Osteoblast (primary cell): ENCODE measurements at places on chromosomes 13 and 19. TPM values are rescaled to one million over a fixed set of nuclear protein-coding genes. Genes with fewer than 3 reads are reported as not detected.
A peak's percentile ranks its signal among the peaks of the same experiment; 100 is the strongest.

The GFY gene
- not detected in 2 replicates for total RNA-seq

The FCER2 gene
- total RNA-seq: not detected in 2 replicates

The CGB2 gene
- not detected in 2 replicates for total RNA-seq

The CYP2A6 gene
- total RNA-seq: not detected in 2 replicates

The RAB3A gene
- 0.72 and 1.8 TPM in 2 replicates for total RNA-seq

The TMEM150B gene
- total RNA-seq: under 0.01 and 0.29 TPM in 2 replicates

GRCh38 chr19:31054430-31054829 lies 294.8 kb downstream of the TSHZ3 start:
- peak; percentile 65 for DNase-seq

GRCh38 chr13:40672765-40673397 lies 6.4 kb upstream of the FOXO1 start:
- DNase-seq: no peak

DNA sequence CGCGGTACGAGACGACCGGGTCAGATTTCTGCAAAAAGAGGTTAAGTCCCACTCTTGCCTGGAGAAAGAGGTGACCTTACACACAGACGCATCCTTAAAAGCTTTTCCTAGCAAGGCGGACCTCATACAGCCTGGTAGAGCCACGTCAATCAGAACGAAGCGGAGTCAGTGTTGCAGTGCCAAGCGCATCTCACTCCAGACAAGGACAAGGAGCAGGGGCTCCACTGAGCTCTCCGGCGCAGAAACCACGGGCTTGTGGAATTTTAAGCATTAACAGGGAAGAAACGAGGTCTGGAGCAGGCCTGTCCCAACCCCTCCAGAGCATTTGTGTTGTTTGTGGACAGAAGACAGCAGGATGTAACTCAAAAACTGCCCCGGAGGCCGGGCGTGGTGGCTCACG lies 7.1 kb downstream of the EEF2 start:
- peak; percentile 68 for DNase-seq

DNA sequence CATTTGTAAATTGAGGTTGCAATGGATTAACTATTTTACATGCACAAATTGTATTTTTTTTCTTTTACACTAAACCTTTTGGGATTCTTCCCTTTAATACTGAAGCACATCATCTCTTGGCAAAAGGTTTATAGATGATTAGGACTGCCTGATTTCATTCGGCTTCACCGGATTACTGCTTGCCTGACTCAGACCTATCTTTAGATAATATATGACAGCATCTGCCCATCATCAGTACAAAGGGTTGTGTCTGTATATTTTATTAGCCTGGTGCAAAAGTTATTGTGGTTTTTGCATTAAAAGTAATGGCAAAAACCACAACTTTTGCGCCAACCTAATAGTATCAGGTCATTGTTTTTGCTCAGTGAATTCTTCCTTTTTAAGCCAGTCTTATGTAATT lies 316.2 kb upstream of the HTR2A start:
- DNase-seq: no peak

- DNase-seq: peak; percentile 96
Observed at GRCh38 chr19:2478756-2479555, 3.0 kb downstream of the GADD45B start.

- DNase-seq: no peak
Observed at GRCh38 chr13:46126056-46126455, 21.2 kb upstream of the CPB2 start.

DNA sequence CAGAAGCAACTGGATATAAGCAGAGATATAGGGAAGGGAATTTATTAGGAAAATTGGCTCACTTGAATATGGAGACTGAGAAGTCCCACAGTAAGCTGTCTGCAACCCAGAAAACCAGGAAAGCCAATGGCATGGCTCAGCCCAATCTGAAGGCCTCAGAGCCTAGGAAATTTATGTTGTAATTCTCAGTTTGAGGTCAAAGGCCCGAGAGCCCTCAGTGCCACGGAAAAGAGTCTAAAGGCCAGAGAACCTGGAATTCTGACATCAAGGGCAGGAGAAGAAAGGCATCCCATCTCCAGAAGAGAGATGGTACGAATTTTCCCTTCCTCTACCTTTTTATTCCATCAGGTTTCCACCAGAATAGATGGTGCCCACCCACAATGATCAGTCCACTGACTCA lies 20.1 kb upstream of the RXFP2 start:
- no peak for DNase-seq

- DNase-seq: no peak
Observed at GRCh38 chr13:105778196-105778595, 757.3 kb downstream of the EFNB2 start.

DNA sequence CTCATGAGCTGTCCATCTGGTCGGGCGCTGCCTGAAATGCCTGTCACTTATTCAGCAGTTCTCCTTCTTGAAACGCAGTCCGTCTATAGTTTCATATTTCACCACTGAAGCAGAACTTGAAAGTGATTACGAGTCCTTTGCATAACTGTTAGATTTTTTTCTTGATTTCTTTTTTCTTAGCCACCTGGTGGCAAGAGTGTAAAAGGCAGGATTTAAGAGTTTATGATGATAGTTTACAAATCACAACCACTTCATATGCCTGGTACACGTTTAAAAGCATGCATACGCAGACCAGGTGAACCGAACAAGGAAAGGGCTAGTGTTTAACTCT lies 45.8 kb downstream of the GGACT start:
- peak; percentile 90 for DNase-seq

DNA sequence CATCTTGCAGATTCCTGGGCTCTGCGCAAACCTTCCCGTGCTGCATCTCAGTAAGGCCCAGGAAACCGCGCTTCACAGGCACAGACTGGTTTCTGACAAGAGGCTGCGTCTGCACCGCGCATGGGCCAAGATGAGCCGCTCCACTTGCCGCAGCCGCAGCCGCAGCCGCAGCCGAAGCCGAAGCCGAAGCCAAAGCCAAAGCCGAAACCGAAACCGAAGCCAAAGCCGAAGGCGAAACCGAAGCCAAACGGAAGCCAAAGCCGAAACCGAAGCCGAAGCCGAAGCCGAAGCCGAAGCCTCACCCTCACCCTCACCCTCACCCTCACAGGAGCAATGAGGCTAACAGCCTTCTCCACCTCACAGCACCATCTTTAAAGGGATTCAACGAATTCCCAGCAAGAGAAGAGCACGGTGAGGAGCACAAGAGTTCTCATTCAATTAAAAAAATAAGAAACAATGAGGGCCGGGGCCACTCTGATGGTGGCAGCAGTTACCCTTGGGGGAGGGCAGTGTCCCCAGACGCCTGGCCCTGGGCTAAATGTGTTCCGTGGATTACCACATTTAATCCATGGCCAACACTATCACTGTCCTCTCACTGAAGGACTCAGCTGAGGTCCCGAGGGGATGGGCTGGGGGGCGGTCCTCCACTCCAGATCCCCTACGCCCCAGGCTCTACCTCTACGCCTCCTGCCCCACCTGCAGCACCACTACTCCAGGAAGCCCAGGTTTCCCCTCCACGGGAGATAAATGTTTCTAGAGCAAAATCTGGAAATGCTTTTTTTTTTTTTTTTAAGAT lies 29.1 kb downstream of the ZNF787 start:
- peak; percentile 70 for DNase-seq

GRCh38 chr13:79585033-79585432 lies 104.1 kb downstream of the NDFIP2 start:
- DNase-seq: no peak
